ENCODE measurements at places on chromosomes 13 and 19. TPM values are rescaled to one million over a fixed set of nuclear protein-coding genes. Genes with fewer than 3 reads are reported as not detected.
A peak's percentile ranks its signal among the peaks of the same experiment; 100 is the strongest.

GRCh38 chr13:79456051-79456450, 24.9 kb upstream of the NDFIP2 start:
- no peak for DNase-seq

DNA sequence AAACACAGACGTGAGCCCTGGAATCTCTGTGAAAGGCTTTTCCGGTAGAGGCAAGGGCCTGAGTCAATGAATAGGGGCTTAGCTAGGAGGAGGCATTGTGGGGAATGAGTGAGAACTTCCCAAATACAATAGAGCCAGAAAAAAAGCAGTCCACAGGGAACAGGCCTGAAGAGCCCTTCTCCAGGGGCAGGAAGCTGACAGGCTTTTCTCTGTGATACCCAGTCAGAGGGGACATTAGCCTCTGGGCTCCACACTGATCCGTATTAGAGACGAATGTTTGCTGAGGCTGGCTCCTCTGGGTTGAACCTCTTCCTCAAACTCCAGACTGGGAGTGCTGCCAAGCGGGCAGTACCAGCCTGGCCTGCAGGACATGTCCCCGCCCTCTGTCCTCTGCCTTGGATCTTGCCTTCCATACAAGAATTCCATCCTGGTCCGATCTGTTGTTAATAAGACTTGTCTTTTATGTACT, 2.3 kb downstream of the DHRS12 start:
- no peak for DNase-seq

DNA sequence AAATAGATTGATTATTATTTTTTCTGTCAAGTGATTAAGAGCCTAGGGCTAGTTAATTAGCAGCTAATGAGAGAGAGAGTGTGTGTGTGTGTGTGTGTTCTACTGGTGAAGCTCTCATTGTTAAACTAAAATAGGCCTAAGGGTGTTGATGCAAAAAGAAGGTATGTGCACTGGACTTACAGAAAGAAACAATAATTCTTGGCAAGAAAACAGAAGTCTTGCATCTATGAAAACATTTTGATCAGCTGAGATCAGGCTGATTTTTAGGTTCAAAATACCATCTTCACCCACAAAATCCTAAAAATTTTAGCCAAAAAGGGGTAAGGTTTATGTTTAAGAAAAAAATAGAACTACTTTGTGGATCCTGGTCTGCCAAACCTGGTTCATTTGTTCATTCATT, 106.5 kb downstream of the POSTN start:
- no peak for DNase-seq

GRCh38 chr13:48222358-48223301, 10.4 kb upstream of the ITM2B start:
- DNase-seq, result no peak

DNA sequence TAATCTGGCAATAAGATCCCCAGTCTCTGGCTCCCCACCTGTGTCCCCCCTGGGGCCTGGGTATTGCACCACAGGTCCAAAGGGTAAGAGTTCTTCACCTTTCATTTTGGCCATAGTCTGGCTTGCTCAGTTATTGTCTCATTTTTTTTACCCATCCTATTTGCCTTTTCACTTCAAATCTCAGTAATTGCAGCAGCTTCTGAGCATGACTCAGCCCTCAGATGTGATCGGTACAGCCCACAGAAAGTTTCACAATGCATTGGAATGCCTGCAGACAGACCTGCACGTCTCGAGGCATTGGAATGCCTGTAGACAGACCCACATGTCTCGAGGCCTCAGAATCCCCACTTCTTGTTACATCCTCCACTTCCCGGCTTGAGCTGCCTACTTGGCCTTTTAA, 173.6 kb downstream of the NUFIP1 start:
- DNase-seq, result peak; percentile 47

DNA sequence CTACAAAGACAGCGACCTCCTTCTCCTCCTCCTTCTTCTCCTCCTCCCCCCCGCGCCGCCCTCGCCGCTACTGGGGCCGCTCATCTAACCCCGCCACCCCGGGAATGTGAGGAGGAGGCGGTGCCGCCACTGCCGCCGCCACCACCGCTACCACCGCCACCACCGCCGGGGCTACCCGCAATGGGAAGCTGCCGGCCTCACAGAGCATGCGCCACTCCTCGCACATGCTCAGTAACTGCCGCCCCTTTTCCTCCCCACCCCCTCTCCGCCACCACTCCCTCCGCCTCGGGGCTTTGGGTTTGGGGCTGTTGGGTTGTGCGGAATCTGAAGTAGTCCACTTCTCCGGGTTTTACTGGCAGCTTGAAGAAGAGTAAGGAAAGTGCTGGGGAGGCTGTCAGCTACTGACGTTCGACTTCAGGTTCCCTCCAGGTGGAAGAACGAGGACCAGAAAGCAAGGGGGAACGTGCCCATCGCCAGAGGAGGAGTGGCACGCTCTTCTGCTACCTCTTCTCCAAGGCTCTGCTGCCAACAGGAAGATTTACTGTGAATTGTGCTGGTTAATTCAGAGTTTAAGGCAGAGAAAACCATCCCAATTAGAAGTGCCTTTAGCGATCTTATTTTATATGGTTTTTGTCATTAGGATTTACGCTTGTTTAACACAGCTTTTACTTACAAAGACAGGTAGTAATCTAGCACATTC, at the start of gene MYCBP2:
MYCBP2 (minus strand) TSS at position 190 of the 700 bp plus-strand sequence. CDS start 319 bp downstream, outside the sequence.
- peak; percentile 98 for DNase-seq

DNA sequence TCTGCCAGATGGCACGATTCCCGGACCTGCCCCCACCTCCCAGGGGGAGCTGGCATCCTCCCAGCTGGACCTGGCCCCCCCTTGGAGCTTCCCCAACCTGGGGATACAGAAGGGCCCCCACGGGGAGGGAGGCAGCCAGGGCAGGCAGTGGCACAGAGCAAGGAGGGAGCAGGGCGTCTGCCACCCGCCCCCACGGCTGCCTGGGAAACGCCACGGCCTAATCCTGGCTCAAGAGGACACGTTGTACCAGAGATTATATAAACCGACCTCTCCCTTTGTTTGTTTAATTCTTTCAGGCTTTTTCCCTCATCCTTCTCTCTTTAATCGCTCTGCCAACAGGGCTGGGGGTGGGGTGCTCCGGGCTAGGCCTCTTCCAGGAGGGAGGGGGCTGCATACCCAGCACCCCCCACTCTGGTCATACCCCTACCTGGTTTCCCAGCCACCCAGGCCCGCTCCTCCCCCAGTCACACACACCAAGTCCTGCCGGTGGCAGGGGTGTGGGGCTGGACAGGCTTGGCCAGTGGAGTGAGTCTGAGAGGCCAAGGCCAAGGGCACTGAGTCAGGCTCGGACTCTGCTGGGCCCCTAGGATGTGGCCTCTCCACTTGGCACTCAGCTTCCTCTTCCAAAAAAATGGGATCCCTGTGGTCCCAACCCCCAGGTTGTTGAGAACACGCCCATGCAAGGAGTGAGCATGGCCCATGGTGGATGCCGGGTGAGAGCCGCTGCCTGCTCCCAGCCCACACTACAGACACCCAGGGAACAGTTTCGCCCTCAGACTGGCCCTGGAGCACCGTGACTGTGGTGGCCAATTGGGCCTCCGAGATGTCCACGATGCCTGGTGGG, 29.5 kb upstream of the NFIC start:
- no peak for DNase-seq

DNA sequence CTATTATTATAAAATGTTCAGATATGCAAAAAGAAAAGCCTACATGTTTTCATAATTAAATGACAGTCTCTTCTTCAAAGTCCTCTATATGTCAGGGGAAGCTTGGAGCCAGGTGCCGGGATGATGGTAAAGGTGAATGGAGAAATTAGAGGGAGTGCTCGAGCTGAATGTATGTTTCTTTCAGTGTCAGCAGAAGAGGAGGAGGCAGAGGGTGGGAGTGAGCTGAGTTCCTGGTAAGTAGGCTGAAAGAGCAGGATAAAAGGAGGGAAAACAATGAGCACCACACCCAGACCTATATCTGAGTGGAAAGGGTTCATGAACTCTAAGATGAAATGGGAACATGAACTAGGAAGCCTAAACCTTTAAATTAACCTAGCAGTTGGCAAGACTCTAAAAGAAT, 307.6 kb upstream of the NBEA start:
- no peak for DNase-seq

- peak; percentile 7 for DNase-seq
These were observed 54.3 kb downstream of the GGACT start for GRCh38 chr13:100534147-100534843.

GRCh38 chr19:15464394-15465385, at the start of gene RASAL3:
RASAL3 (minus strand) TSS chr19:15464544; CDS start chr19:15464358, 186 bp downstream.
- peak; percentile 89 for DNase-seq

DNA sequence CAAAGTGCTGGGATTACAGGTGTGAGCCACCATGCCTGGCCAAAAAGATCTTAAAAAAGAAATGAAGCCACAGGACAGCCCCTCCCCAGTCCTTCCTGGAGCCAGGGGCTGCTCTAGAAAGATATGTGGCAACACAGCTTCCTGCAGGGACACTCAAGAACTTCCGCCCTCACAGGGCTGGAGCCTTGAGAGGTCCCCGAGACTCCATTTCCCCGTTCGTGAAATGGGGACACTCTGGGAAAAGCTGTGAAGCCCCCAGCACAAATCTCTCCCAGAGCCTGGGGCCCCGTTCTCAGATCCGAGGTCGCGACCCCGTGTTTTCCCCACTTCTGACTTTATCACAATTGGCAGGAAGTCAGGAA, 2.5 kb upstream of the GPX4 start:
- no peak for DNase-seq

- DNase-seq, result no peak
These were observed 34.1 kb upstream of the KLF12 start for GRCh38 chr13:74168263-74168675.

GRCh38 chr13:33182729-33183128, 102.8 kb downstream of the STARD13 start:
- DNase-seq, result no peak

GRCh38 chr13:100608906-100609305, 20.3 kb upstream of the GGACT start:
- DNase-seq, result peak; percentile 73

DNA sequence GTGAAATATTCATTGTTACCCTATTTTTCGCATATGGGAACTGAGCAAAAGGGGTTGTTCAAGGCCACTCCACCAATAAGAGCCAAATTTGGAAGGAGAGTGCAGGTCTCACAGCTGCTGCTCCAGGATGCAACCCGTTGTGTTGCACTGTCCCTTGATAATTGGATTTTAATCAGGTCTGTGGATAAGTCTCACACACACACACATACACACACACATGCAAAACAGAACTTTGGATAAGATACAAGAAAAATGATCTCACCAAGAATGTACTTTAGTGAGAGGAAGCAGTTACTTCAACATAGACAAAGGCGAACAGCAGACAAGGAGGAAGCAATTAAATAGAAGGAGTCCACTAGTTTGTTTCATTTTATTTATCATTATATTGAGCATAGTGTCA, 127.3 kb upstream of the EDNRB start:
- no peak for DNase-seq

DNA sequence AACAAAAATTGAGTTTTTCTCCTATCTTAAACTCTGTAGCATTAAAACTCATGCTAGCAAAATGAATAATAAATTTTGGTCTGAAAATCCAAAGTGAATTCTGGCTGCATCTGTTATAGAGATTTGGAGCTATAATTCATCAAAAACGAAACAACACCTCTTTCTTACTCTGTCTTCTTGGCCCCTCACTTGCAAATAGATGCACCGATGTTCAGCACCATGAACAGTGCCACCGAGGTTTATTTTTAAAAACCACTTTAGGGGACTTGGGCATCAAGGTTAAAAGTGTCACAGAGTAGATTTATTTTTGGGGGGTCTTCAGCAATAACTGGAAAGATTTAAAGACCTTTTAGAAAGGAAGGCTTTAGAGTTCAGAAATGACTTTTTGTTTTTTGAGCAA, 26.1 kb upstream of the EID2 start:
- DNase-seq, result no peak

- DNase-seq, result no peak
These were observed 27.5 kb upstream of the TMEM255B start for GRCh38 chr13:113731192-113732175.

- peak; percentile 80 for DNase-seq
These were observed 108.8 kb downstream of the KCNRG start for GRCh38 chr13:50123862-50124535.

DNA sequence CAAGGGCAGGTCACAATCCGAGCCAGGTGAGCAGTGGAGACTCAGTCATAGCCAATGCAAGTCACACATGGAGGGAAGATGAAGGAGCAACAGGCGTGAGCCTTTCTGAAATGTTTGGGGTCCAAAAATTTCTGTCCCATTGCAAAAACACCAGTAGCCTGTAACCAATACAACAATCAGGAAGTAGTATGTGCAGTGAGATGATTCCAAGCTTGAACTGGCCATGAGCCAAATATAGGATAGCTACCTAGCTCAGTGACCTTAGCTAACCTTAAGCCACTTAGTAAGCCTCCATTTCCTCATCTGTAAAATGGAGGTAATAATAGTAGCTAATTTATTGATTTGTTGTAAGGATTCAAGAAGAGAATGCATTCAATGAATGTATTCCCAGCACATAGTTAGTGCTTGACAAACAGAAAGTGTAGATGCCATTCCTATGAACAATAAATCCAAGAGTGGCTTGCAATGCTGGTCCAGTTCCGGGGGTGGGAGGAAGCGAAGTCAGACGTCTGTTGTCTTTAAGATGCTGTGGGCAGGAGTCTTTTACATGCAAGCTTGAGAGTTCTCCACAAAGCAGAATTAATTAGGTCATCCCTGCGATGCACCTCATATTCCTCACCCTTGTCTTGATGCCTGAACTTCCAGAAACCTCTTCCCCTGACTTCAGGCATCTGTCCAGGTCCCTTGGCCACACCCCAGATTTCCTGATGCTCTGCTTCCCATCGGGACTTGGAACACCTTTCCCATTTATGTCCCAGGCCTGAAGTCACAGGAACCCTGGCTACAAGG, 195.7 kb upstream of the UBL3 start:
- DNase-seq, result no peak

- DNase-seq, result no peak
These were observed 22.5 kb downstream of the ZDHHC20 start for GRCh38 chr13:21436582-21436981.

DNA sequence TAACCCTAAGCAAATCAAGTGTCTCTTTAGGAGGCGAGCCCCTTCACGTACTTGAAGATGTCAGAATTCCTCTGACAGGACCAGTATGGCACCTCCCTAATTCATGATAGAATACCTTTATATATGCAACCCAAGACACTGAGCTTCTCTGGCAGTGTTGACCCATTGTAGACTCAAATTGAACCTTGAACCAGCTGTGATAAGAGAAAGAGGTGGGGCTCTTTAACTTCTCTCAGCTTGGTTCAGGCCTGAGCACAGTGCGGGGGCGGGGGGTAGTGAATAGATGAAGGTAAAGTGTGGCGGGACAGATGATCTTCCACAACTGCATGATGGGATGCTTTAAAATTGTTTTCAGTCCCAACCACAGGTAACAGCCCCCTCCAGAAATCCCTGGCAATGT, 12.1 kb downstream of the MBNL2 start:
- DNase-seq, result no peak

OLFM2 gene
- 3.4 TPM for total RNA-seq

TNFSF9 gene
- 4.7 TPM for total RNA-seq

LPAR2 gene
- total RNA-seq, result 39.4 TPM

CAPN12 gene
- 17.5 TPM for total RNA-seq

RNF17 gene
- total RNA-seq, result not detected

ANGPTL4 gene
- total RNA-seq, result 0.50 TPM

CALR3 gene
- total RNA-seq, result not detected

CGB5 gene
- total RNA-seq, result not detected

ADGRL1 gene
- 3.7 TPM for total RNA-seq

ZNF582 gene
- total RNA-seq, result 3.3 TPM
